ENCODE measurements at places on chromosomes 2 and 18.

DNA sequence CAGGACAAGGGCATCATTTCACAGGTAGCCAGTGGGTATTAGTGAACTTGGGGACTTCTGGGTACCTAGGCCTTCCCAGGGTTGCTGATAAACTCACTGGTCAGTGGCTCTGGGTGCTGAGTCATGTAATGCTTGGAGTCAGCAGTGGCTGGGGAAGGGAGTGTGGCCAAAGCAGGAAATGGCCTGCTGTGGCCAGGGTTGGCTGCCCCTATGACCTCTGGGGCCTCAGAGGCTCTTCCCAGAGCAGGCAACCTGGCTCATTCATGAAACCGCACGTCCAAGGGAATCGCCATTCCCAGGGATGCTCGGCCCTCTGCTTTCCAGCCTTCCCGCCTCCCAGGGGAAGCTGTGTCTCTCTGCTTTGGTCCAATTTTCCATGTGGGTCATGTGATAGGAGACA, 294.9 kb downstream of the DYSF start:
- DNase-seq = no peak

DNA sequence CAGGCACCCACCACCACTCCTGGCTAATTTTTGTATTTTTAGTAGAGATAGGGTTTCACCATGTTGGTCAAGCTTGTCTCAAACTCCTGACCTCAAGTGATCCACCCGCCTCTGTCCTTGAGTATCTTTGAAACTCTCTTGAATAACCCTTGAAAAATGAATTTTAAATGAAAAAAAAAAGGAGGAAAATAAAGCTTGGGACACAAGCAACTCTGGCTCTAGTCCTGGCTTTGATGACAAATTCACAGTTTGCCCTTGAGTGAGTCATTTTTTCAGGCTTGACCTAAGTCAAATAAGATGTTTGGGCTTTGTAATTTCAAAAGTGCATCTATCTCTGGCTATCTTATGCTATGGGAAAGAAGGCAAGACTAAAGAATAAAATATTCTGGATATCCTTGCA, 79.0 kb upstream of the TRIB2 start:
- no peak for DNase-seq

DNA sequence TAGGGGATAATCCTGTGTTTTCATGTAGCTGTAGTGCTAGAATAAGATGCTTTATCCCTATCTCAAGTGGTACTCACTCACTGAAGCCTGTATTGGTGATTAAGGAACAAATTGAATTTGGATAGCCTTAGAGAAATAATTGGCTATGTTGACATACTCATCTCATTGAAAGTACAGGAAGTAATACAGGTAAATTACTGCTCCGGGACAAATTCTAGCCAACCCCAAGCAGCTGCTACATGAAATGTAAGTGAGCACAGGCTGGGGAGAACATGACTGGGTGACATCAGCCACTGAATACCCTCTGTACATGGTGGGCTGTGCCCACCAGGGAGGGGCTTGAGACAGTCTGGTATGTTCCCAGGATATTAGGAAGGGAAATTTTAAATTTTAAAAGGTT, 188.4 kb upstream of the RASGRP3 start:
- no peak for DNase-seq

GRCh38 chr2:181124497-181124896, 144.1 kb downstream of the UBE2E3 start:
- no peak for DNase-seq

- no peak for DNase-seq
These were observed 280.7 kb upstream of the HNRNPA3 start for GRCh38 chr2:176931588-176932563.

GRCh38 chr2:67612576-67613042, 215.5 kb downstream of the ETAA1 start:
- no peak for DNase-seq

- DNase-seq = no peak
These were observed 352.5 kb downstream of the ARHGAP15 start for GRCh38 chr2:143481733-143482132.

DNA sequence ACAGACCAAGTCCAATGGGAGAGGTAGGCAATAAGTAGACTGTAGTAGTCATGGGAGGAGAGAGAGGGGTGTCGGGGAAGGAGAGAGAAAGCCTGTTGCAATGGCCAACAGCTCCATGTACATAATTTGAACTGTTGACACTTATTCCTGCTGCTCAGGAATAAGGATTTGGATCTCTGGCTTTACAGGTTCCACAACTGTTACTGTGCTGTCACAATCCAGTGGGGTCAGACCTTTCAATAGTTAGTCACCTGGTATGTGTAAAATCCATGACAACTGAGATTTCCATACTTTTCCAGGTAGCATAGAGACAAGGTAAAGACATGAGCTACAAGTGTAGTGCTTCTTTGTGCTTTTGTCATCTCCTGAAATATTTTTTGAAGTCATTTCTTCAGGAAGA, 47.5 kb upstream of the RIOK3 start:
- no peak for DNase-seq

DNA sequence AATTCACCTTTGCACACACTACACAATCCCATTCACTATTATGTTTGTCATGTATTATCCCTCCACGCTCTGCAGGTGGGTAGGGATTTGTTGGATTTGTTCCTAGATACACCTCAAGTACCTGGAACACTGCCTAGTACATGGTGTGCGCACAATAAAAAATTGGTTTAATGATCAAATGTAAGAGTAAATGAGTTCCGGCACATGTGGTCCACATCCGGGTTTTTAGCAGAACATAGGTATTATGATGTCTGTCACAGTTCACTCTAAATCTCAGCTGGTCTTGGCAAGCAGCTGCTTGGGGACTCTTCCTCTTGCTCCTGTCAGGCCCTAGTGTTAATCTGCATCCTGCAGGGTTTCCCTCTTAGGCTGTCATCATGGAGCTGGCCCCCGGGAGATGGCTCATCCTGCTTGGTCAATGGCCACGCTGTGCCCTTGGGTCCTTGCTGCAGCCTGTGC, 21.8 kb upstream of the IL1R1 start:
- no peak for DNase-seq

- no peak for DNase-seq
These were observed 452.7 kb downstream of the TGIF1 start for GRCh38 chr18:3902676-3903075.

DNA sequence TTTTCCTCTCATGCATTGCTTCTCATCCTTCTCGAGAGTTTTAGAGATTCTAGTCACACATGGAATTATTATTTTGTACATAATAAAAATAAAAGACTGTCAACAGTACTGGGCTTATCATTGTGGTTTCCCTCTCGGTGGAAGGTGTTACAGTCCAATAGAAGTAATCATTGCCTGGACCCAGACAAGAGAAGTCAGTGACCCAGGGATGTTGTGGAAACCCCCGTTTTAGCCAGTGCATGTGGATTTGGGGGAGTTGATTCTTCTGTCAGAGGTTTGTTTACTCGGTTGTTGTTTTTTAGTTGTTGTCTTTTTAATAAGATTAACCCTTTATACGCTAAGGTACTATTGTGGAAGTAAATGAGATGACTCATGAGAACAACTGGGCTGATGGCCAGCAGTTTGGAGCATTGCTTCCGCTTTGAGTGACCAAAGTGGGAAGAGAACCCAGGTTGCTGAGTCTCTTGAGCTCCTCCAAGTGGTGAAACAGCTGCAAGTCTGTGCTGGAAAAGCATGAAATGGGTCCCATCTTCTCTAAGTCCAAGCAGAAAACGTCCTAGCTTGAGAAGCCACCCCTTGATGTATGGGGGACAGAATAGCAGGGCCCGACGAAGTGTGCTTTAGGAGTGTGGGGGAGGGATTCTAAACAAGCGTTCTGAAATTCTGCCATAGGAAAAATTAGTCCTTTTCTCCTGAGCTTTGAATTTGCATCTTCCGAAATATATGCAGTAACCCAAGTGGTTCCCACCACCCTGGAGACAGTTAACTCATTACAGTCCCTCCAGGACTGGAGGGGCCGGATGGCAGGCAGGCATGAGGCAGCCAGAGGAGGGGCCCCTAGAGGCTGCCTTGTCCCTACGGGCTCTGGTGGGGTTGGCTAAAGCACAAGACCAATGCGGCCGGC, 61.8 kb upstream of the GPR45 start:
- DNase-seq = peak; percentile 34

DNA sequence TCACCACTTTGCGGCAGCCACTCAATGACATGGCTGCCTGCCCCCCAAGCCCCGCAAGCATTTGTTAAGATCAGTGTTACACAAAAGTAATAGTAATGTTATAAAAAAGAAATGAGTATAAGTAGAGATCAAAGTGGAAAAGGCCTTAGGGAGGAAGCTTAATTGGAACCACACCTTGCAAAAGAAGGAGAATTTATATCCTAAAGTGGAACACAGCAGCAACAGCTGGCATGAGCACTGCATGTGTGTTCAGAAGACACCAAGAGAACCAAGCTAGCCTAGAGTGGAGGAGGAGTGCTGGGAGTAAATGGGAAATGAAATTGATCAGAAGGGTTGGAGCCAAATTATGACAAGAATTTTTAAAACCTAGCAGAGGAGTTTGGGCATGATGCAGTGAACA, 73.1 kb upstream of the STK17B start:
- DNase-seq = no peak

- no peak for DNase-seq
These were observed 15.9 kb downstream of the MYCN start for GRCh38 chr2:15956230-15956629.

- DNase-seq = no peak
These were observed 28.0 kb downstream of the KIF1A start for GRCh38 chr2:240791821-240792628.

DNA sequence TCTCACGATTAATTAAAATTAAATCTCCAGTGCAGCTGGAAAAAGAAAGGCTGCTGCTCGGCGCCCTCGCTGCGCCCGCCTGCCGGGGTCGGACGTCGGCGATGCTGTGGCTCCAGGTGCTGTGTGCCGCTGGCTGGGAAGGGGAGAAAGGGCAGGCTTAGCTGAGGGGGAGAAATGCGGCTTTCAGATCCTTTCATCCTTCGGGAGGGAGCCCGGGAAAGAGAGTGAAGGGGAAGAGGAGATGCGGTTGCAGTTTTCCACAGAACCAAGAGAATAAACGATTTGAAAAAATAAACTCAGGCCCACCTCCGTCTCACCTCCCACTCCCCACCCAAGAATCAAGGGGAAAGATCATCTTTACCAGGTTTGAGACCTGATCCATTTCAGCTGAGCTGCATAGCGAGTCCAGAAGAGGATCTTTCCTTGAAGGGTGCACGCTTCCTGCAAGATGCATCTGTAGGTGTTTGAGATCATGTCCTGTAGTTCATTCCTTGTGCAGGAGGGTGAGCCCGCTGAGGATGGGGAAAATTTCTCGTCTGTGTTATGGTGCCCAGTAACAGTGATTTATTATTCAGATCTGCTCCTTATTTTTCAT, 495 bp downstream of the TMEM169 start:
- DNase-seq = no peak

DNA sequence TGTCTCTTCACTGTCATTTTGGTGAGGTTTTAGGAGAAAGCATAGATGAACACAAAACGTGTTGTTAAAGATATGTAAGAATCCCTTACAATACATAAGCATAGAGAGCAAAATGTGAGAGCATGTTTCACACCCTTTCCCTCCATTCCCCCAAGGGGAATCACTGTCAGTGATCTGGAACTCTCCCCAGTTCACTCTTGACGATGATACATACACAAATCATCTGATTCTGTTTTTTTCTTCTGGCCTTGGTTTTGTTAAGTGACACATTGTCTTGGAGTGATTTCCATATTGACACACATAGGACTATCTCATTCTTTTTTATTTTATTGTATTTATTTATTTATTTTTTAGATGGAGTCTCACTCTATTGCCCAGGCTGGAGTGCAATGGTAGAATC, 53.7 kb upstream of the TANC1 start:
- DNase-seq = no peak

DNA sequence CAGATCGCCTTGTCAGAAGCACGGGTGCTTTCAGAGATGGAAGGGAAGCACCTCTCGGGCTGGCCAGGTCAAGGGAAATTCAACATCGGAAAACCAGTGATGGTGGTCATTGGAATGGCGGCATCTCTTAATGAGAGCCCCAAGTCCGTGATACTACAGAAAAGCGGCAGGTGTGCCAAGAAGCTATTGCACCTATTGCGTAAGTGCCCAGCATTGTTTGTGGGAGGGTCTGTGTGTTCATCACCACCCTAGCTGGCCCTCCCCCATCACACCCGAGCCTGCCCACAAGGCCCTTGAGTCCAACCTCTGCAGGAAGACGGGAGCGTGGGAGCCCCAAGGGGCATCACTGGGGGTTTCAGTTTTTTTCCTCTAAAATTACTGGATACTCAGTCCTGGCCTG, 100.7 kb downstream of the DGKD start:
- DNase-seq = no peak

- DNase-seq = peak; percentile 46
These were observed 9.3 kb upstream of the LRRC30 start for GRCh38 chr18:7221424-7222155.

- no peak for DNase-seq
These were observed 205.4 kb downstream of the HDAC4 start for GRCh38 chr2:239195318-239195871.

GRCh38 chr2:145038041-145038525, 518.2 kb upstream of the ZEB2 start:
- DNase-seq = no peak

DNA sequence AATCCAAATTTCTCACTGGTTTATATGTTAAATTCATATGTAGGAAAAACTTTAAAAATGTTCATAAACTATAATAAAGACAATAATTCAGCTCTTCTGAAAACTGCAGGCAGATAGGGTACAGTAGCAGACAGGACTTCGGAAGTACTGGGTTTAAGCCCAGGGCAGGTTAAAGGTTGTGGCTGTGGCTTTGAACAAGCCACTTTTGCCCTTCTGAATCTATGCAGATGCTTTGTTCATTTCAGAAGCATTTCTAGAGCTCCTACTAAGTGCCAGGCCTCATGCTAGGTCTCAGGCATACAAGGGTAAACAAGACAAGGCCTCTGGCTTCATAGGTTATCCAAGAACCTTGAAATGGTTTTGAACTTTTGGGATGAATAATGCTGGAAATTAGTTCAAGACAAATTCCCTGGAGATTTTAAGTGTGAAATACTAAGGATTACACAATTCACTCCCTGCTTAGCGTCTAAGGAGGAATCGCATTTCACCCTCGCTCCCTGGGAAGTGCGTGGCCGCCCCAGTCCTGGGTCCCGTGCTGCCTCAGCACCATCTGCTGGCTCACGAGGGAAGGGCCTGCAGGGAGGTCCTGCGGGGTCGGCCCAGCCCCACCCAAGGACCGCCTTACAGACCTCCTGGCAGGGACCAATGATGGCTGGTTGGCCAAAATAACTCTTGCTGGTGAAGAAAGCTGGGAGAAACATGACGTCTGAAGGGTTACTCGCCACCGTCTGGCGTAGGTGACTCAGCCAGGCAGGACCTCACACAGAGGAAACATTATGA, 67.7 kb upstream of the L3MBTL4 start:
- no peak for DNase-seq

GRCh38 chr2:10028407-10028987, 14.9 kb upstream of the KLF11 start:
- DNase-seq = no peak

DNA sequence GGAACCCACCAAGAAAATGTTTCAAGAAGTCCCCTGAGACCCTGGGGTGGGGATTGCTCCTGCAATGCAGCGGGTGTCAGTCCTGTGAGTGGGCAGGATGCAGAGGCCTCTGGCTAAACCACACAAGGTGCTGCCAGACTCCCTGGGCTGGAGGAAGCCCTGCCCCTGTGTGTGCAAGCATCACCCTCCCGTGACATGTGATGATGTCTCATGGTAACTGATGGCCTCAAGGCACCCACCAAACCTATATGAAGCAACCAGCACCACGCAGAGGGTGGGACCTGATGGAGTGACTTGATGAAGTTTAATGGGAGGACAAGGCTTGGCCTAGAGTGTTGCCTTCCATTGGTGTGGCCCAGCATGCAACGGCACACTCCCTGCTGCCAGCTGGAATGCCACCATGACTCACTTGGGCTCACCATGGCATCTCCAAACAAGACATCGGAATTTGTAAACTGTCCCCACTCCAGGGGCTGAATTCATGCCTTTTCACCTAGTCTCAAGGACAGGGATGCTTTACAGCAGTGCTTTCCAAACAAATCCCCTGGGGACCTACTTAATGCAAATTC, 8.7 kb upstream of the SLC14A1 start:
- DNase-seq = no peak

All from SW 1271 (cell line).